ENCODE measurements at places on chromosomes 16 and 17.

GRCh38 chr16:30934827-30935557 is 11.6 kb downstream of the FBXL19 start:
- no peak for DNase-seq

DNA sequence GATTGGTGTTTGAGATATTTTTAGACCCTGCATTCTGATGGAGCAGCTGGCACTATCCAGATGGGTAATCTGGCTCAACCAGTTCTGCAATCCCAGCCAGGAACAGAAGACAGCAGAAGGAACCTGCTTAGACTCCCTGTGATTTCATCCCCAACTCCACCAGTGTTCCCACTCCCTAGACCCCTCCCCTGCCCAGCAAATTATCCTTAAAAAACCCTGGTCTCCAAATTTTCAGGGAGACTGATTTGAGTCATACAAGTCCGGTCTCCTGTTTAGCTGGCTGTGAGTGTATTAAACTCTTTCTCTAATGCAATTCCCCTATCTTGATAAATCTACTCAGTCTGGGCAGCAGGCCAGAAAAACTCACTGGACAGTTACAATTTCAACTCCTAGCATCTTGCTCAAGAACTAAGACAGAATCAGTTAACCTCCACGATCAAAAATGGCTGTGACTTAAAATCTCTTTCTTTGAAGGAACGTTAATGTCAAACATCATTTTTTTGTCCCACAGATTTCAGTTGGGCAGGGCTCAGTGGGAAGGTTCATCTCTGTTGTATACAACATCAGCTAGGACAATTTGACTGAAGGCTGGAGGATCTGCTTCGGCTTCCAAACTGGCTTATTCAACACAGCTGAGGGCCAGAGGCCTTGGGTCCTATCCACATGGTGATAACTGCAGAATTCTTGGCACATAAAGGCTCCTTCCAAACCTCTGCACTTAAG is 4.9 kb upstream of the RBL2 start:
- DNase-seq, result no peak

DNA sequence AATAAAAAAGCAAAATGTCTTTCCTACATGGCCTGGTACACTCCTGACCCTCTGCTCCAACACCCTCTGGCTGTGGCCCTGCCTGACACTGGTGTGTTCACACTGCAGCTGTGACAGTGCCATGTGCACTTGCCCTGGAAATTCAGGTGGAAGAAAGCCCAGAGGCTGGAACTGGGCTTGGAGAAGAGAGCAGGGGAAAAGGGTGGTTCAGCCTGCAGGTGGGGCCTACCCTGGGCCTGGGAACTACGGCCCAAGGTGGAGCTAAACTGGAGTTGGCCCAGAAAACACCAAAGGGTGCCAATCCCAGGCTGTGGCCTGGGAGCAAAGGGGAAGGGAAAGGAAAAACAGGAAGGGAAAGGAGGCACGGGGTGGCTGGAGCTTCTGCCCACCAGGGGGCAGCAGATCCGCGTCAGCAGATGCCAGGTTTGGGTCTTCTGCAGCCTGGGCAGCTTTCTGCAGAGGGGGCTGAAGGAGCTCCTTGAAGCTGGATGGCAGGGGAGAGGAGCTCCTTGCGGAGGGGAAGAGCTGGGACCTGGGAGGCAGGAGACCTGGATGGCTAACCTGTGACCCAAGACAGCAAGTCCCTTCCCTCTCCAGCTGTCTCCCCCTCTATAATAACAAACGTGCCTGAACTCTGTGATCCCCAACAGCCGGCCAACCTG is 15.4 kb upstream of the CTCF start:
- peak; percentile 57 for DNase-seq

GRCh38 chr16:75861311-75862097 is 135.2 kb upstream of the CPHXL start:
- DNase-seq, result no peak

GRCh38 chr17:68519911-68520310 is 7.7 kb downstream of the PRKAR1A start:
- DNase-seq, result no peak
